Activated CD8-positive, alpha-beta memory T cell treated with anti-CD3 and anti-CD28 coated beads for 1 hour (primary cell): ENCODE measurements at places on chromosomes 13 and 19.
A peak's percentile ranks its signal among the peaks of the same experiment; 100 is the strongest.

- no peak for DNase-seq
Observed at GRCh38 chr19:13095934-13096927, 6.4 kb downstream of the LYL1 start.

DNA sequence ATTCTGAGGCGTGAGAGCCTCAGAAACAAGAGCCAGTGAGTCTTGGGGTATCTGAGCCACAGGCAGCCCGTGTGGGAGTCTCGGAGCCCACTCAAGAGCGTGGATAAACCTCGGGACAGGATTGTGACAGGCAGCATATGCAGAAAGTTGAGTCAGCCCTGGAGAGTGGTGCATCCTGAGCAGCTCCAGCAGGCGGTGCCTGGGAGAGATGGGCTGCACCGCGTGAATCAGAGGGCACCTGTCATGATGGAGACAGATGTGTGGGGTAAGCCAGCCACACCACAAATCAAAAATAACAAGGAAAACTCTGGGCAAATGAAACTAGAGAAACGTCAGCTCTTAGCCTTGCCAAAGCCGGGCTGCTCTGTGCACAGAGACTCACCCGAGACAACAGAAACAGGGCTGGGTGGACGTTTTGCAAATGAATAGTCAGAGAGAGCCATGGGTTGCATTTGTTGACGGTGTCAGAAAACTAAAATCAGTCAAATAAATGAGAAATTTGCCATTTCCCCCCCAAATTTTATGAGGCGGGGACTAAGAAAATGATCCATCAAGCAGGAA is 30.0 kb upstream of the POP4 start:
- no peak for DNase-seq

DNA sequence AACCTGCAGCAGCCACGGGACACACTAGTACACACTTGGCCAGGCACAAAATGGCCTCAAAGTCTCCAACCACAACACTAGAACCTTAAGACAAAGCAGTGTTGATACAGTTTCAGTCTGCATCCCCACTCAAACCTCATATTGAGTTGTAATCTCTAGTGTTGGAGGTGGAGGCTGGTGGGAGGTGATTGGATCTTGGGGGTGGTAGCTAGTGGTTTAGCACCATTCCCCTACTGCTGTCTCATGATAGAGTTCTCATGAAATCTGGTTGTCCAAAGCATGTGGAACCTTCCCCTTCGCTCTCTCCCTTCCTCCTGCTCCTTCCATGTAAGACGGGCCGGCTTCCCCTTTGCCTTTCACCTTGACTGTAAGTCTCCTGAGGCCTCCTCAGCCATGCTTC is 638.7 kb downstream of the UQCRFS1 start:
- DNase-seq = no peak

GRCh38 chr19:18425515-18426415 is 6.6 kb downstream of the SSBP4 start:
- no peak for DNase-seq

DNA sequence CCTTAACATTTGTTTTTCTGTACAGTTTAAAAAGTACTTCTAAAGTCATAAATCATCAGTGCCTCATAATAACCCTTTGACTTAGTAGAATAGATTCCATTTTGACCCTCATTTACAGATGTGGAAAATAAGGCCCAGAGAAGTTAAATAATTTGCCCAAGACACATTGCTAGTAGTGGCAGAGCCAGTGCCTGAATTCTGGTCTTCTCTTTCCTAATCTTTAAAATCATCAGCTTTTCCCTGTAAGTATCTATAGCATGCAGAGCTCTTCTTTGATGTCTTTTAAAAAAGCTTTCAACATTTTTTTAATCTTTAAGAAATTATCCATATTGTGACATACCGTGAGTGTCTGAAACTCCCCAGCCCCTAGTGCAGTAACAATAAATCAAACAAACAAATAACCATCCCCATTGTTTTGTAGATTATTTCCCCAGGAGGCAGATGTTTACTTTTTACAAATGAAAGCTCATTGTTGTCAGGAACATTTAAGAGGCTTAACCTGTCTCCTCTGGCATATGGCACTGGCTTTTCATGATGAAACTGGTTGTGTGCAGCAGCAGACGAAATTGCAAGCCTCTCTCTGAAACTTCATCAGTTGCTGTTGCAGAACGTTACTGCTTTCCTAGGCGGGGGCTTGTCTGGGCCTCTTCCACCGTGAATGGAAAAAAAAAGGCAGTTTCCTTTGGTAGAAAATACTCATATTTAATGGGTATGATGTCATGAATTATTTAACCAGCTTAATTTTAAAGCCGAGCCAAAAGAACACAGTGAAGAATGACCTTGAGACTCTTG is 31.7 kb upstream of the PCDH8 start:
- no peak for DNase-seq

GRCh38 chr13:53013113-53013512 is 15.5 kb upstream of the OLFM4 start:
- DNase-seq = no peak

DNA sequence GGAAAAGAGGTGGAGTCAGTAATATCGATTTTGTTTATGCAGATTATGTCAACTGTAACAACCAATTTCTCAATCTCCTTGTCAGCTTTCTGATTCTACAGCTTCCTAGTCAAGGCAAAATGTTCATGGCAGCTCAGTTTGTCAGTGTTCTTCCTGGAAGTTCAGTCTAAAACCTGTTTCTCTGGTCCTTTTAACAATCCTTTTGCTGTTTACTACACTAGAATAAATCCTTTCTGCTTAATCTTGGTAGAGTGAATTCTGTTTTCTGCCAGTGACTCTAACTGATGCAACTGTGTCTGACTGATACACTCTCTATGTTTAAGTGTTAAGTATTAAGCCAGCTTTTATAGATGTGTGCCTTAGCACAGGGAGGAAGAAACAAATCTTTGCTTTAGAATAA is 516.9 kb upstream of the KLF12 start:
- DNase-seq = no peak

GRCh38 chr19:47036097-47036651 is 12.2 kb downstream of the TMEM160 start:
- DNase-seq = no peak

DNA sequence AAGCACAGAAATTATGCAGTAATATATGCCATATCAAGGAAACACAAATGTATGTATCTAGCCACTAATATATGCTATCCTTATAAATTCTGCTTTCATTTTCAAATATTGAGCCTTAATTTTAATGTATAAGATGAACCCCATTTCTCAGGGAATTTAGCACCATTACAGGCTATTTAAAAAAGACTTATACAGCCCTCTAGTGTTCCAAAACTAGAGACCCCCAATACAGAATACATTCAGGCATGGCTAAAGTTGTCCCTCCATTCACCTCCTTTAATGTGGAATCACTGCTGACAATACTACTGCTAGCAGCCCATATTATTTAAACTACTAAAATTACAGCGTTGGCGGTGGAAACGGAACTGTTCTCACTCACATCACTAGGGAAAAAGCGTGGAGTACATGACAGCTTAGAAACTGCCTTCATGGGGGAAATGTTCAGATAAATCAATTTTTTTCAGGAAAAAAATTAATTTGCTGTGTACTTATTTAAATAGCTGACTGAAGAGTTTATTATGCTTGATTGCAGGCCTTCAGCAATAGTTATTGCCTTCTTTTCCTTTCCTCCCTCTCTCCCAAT is 541.0 kb downstream of the PCDH9 start:
- no peak for DNase-seq

DNA sequence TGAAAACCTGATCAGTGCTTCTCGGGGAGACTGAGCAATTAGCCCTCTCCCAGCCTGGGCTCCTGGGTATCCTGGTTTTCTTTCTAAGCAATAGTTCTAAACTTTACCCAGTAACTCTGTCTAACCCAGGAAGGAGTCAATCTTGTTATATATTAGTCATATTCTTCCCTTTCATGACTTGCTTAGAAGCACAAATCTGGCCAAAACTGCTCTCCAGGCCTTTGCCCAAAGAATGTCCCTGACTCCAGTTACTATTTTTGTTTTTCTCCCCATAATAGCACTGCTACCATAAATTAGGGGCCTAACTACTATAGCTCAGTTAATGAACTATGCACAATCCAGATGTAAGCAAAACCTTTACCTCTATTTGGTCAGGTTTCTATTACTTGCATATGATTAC is 355.8 kb upstream of the HTR2A start:
- no peak for DNase-seq

- DNase-seq = no peak
Observed at GRCh38 chr13:49029570-49029969, 53.9 kb downstream of the FNDC3A start.

DNA sequence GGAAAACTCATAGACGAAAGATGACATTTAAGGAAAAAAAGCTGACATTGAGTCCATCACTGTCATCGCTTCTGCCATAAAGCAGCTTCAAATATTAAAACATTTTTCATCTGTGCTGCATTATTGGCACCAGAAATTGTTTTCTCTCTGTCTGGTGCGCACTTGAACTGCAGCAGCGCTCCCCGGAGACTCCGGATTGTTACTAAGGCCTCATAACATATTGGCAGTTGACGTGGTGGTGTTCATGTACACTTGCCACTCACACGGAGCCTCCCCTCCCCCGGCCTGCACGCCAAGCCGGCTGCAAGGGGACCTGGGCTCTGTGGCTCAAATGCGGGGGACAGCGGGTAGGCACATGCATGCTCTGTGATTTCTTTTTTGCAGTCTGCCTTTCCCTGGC is 203.2 kb downstream of the TSHZ3 start:
- DNase-seq = no peak

DNA sequence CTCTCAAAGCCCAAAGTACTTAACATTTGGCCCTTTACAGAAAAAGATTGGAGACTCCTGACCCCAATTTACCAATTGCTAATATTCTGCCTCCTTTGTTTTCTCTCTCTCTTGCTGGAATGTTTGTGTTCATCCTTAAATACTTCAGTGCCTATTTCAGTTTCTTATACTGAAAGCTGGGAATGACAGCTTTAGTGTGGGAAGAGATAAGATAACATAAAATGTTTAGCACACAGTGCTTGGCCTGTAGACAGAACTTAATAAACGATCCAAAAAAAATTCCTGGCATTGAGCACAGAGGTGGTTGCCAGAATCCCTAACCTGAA is 3.0 kb upstream of the PLEKHF1 start:
- DNase-seq = no peak

DNA sequence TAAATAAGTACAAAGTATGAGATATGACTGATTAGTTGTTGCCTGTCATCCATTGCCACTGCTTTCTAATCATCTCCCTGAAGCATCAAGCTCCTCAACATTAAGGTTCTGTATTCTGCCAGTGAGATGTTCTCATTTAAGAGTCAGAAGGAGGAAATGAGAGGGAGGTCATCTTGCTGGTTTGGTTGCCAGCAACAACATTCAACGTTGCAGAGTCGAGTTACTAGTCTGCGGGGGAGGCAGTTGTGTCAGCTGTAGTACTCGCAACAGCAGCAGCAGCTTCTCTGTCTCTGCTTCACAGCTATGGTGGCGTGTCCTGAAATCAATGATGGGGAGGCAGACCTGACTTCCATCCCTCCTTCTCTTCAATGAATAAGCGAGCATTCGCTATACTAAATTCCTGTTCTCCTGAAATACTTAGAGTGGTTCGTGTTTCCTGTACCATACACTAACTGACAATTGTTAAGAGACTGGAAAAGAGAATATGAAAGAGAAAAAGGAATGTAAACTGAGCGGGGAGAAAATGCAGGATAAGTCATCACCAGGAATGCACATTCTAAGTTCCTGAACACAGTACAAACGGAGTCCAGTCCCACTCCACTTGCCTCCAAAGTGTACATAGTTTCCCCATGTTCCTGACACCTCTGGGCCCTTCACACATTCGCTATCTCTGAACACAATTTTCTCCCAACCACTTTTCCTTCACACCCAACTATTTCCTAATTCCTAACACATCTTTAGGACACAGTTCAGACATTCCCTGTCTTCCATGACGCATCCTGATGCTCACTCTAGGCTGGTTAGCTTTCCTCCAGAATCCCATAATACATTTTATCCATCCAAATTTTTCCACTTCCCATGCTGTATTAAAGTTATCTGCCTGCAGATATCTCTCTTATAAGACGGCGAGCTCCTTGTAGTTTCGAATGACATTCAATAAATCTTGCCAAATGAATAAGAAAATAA is 263.0 kb downstream of the KLF12 start:
- DNase-seq = no peak

DNA sequence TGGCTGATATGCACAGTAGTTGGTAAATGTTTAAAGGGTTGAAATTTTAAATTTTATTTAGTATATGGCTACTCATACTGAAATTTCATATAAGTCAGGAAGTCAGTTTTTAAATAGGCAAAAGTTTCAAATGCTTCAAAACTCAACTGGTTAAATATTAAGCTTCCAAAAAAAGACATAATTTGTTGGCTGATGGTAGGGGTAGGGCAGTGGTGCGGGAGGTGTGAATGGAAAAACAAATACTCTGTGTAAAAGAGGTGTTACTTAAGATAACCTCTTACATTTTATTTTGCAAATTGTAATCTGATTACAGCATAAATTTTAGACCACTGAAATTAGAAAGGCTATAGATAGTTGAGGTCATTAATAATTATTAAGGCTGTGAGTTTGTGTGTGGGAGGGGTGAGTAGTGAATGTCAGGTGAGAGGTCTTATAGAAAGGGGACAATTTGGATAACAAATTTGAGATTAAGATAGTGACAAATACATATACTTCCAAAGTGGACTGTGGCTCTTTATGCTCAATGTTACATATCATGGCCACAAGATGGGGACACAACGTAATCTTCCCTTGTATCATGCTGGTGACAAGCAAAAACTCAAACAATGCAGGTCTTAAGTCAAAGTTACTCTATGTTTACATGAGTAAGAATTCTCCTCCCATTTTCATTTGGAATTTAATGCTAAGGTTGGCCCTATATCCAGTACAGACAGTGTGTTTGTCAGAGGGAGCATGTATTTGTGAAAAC is 36.6 kb upstream of the OXGR1 start:
- no peak for DNase-seq

- DNase-seq = peak; percentile 23
Observed at GRCh38 chr19:11203194-11204075, 6.1 kb upstream of the KANK2 start.

DNA sequence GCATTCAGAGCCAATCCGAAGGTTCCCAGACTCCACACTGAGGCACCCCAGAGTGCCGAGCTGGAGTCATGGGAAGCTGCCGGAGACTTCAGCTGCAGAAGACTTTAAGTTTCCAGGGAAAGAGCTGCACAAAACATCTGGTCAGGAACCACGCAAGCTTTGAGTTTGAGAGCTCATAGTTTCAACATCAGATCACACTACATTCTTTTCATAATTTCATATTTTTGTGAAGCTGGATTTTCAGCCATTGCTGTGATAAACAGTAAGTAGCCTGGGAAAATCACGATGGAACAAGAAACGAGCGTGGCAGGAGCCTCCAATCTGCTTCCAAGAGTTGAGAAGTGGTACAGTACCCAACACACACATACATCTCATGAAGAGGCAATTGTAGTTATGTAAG is 25.5 kb upstream of the ATP12A start:
- DNase-seq = no peak
